ENCODE measurements at places on chromosomes 3 and 15.

DNA sequence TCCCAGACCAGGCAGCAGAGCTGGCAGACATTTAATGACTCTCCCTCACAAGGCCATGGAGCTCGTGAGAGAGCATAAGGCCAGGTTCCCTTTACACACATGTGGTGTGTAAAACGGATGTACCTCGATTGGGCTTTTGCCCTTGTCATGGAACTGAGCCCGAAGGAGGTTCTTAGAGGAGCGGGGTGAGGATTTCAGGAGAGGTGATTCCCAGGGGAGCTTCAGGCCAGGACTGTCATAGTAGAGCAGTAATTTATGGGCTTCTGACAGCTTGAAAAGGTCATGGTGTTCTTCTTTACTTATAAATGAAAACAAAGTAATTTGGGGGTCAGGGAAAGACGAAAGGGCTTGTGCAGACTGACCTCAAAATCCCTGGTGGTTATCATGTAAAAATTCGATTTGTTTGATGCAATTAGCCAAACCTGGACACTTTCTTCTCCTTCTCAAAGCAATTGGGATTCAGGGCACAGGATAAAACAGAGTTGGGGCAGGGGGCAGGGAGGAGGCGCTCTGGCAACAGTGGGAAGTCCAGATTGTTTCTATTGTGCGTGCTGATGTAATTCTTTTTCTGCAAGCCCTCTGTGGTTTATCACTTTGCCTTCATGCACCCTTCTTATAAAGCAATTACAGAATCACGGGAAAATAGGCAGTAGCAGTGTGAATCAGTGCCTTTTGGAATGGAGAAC, 51.0 kb downstream of the CACNA1D start:
- DNase-seq, result no peak

DNA sequence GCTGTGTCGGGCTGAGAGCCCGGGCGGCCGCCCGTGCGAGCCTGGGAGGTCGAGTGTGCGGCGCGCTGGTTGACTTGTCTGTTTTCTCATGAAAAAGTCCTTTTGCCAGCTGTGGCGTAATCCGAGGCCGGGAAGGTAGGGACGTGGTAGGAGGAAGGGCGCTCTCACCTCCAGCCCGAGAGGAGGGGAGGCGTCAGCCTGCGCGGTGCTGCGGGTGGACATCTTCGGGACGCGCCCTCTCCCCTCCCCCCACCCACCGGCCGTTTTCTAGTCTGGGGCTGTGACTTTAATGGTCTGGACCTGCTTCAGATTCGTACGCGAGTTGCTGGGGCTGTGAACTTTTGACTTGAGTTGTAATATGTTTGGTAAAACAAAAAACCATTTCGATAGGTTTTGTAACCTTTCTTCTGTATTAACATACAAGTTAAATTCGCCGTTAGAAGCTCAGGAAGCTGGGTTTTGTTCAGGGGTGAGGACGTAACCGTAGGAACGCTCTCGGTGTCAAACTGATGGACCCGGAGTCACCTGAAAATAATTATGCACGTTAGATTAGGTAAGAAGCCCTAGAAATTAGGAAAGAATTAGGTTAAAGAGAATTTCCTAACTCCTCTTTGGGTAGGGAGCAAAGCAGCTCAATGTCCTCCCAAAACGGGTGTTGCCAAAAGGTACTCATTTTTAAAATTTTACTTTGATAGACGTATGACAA, 762 bp downstream of the NCK1 start:
- DNase-seq, result peak; percentile 33

- DNase-seq, result peak; percentile 69
These were observed 520.4 kb downstream of the FOXP1 start for GRCh38 chr3:71062952-71063772.

DNA sequence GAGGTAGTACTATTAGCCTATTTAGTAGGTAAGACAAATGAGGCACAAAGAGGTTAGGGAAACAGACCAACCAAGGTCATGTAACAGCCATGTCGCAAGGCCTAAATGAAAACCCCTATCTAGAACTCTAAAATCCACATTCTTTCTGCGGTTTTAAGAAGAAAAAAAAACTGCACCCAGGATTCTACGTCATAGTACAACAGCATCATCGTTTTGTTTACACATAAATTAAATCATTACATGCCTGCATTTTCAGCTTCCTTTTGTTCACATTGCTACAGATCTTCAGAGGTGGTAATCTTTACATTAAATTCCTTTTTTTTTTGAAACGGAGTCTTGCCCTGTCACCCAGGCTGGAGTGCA, 548 bp upstream of the PSMD6 start:
- DNase-seq, result no peak

GRCh38 chr3:55601366-55602080, 114.4 kb upstream of the WNT5A start:
- no peak for DNase-seq

GRCh38 chr3:50652709-50653108, 22.0 kb upstream of the DOCK3 start:
- peak; percentile 46 for DNase-seq

- DNase-seq, result no peak
These were observed 1.0 kb upstream of the RNF7 start for GRCh38 chr3:141737093-141737492.

GRCh38 chr3:110344487-110344886, 727.1 kb upstream of the NECTIN3 start:
- DNase-seq, result no peak

GRCh38 chr15:89472785-89473256, 23.6 kb downstream of the RHCG start:
- peak; percentile 6 for DNase-seq

- DNase-seq, result no peak
These were observed 94.7 kb downstream of the PIK3CB start for GRCh38 chr3:138740072-138740471.

- no peak for DNase-seq
These were observed 431.2 kb upstream of the RGMA start for GRCh38 chr15:93520206-93520605.

DNA sequence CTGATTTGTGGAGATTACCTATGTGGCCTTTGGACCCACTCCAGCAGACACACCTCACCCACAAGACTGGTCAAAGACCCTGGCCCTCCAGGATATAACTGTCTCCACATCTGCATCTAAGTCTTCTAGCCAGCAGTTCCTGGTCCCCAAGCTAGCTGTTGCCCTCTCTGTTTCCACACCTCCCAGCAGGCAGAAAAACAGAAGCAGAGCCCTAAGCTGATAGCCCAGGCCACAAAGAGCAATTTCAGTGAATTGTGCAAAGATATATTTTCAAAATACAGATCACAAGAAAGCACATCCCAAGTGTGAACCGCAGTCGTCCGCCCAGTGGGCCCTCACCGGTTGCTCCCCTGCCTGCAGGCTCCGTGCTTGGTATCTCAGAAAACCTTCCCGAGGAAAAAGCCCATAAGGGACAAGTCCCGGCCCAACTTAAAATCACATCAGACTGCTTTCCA, 2.6 kb downstream of the TNIK start:
- peak; percentile 18 for DNase-seq

GRCh38 chr15:71567173-71567572, 243.2 kb upstream of the NR2E3 start:
- DNase-seq, result no peak

GRCh38 chr3:171420667-171421066, 39.5 kb downstream of the TNIK start:
- no peak for DNase-seq

- DNase-seq, result no peak
These were observed 4.3 kb downstream of the DNASE1L3 start for GRCh38 chr3:58206406-58207011.

- no peak for DNase-seq
These were observed 3.1 kb downstream of the CX3CR1 start for GRCh38 chr3:39276746-39277145.

- DNase-seq, result no peak
These were observed 42.9 kb downstream of the TNFAIP8L3 start for GRCh38 chr15:51051776-51052175.

- DNase-seq, result no peak
These were observed 24.2 kb upstream of the LRRC34 start for GRCh38 chr3:169836942-169837275.

DNA sequence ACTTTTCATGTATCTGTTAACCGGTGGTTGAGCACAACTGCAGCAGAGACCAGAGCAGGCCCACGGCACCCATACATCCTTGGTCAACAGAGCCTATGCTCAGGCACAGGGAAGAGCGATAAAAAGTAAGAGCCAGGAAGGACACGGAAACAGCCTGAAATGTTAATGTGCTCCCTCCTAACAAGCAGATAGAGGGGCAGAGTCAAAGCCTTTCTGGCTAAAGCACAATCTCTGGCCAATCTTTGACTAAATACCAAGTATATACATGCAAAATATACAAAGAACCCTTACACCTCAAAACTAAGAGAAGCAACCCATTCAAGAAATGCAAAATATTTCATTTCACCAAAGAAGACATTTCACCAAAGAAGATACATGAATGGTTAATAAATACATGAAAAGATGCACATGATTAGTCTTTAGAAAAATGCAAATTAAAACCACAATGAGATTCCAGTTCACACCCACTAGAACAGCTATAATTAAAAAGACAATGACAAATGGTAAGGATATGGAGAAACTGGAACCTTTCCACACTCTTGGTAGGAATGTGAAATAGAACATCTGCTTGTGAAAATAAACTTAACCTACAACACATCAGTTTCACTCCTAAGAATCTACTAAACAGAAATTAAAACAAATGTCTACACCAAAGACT, 88.0 kb downstream of the OSBPL10 start:
- no peak for DNase-seq

- no peak for DNase-seq
These were observed 121.8 kb downstream of the CACNA2D3 start for GRCh38 chr3:54243960-54244682.

DNA sequence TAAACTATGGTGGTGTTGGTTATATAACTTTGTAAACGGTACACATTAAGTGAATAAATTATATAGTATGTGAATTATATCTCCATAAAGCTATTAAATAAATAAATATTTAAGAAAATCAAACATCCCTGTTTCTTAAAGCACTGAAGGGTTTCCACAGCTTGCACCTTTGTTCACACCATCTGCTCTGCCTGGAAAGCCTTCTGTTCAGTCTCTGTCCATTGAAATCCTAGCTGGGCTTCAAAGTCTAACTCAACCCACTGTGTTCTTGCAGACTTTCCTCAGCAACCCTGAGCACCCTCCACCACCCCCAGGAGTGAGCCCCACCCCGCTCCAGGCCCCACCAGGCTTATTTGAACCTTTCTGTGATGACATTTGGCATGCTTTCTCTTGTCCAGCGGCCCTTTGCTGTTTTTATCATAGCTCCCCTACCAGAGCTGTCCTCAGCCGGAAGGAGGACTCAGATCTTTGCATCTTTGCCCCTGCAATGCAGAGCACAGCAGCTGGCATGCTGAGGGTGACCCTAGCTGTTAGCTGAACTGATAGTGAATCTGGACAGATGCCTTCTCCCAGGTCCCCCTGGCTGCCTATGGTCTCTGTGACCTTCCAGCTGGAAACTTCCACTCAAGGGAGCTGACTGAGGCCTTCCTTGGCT, 105.2 kb downstream of the DAPK2 start:
- DNase-seq, result no peak

DNA sequence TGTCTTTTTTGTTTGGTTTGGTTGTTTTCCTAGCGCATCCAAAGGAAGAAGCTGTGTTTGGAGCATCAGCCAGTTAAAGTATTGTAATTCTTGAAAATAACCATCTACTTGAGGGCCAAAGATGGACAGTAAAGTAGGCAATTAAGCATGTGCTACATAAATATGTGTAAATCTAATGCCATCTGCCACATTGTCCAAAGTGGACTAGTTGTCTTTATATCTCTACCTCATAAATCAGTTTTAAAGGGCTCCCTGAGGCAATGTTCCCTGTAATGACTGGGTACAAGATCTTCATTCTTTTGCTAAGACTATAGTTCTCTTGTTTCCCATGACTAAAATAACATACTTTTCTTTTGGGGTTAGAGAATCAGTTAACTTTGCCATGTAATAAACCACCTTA, 460.0 kb upstream of the RARB start:
- no peak for DNase-seq

DNA sequence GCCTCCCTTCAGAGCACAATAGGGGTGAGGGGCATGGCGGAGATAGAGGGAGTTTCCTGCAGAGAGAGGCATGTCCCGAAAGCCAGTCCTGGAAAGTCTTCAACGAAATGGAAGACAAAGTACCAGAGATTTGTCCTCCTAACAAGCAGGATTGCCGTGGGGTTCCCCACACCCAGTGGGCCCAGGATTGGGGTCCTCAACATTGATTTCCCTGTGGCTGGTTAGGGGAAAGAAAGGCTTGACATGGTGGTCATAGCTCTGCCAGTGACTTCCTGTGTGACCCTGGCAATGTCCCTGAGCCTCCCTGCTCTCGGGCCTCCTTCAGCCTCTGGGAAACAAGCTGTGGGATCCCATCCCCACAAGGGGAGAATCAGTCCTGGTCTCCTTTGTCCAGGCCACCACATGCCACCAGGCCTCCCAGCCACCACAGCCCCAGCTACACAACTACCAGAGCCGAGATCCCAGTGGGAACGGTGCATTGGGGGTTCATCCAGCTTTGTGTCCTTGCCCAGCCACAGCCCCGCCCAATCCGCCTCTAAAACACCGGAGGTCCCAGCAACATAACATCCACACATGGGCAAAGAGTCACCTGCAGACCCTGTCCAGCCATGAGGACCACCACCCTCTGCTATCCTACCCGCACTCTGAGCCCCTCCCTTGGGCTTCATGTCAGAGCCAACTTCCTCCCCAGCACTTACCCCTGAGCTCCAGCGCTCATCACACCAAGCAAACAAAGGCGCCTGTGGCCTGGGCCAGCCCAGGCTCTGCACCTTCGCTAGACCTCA, 63.0 kb downstream of the ADAMTS17 start:
- DNase-seq, result no peak

DNA sequence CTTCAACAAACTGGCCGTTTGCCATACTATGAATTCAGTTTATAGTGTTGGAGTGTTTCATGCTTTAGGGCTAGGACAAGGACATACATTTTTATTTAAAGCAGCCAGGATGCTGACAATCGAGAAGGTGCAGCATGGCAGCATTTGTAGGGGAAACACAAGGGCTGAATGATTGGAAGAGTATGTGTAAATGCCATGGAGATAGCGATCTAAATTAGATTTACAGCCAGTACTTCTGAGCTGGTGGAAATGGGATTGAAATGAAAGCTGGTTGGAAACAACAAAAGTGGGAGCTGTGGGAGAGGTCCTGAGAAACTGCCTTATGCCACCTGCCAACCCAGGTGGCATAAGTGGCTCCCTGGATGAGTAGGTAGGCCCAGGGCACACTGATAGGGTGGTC, 209.9 kb upstream of the MRPL3 start:
- no peak for DNase-seq

DNA sequence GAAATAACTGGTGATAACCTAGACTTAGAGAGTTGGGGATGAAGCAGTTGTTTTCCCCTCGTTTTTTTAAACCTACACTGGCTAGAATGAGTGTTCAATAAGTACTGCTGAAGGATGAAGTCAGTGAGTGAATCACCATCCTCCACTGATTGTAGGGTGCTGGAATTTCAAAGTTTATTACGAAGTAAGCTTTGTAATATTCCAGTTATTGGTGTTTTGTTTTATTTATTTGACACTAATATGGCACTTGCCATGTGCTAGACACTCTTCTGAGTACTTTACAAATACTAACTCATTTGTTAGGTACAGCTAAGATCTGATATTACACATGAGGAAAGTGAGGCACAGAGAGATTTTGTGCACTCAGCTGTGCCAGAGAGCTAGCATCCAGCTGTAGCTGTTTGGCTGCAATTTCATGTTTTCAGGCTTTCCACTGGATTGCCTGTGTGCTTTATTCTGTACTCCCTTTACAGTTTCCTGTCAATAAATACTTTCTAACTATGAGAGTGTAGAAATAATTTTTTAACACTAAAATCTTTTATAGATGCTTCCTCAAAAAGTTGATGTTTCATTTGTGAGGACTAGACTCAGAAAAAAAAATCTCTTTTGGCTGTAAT, 5.8 kb downstream of the MAP2K5 start:
- no peak for DNase-seq

All from CD4-positive, alpha-beta T cell treated with Interleukin-4 for 4 hours (primary cell).